Activated B cell treated with CpG ODN at 0.5 μM for 24 hours (primary cell): ENCODE measurements at places on chromosomes 2 and 18.

DNA sequence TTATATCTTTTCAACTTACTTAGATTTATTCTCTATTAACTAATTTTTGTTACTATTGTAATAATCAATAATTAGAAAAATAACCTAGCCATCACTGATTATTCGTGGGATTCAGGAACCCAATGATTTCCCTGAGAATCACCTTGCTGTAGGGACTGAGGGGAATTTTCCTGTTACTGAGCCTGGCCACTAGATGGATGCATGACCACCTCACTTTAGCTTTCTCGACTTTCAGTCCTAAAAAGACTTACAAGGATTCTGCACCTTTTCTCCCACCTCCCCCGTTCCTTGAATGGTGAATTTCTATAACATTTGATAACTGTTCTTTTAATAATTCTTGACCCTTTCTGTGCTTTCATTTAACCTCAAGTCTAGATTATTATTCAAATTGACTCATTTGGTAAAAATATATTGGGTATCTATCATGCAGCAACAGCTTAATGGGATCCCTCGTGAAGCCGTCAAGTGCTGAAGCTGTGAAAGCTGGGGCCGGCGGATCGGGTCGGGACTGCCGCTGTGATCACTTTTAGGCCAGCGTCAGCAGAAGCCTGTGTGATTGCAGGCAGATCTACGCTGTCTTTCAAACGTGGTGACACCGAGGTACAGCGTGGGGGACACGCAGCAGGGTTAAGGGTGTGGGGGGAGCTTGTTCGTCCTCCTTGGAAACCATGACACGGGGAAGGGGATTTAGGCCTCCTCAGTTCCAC, 38.8 kb upstream of the TMEM18 start:
- DNase-seq: no peak

DNA sequence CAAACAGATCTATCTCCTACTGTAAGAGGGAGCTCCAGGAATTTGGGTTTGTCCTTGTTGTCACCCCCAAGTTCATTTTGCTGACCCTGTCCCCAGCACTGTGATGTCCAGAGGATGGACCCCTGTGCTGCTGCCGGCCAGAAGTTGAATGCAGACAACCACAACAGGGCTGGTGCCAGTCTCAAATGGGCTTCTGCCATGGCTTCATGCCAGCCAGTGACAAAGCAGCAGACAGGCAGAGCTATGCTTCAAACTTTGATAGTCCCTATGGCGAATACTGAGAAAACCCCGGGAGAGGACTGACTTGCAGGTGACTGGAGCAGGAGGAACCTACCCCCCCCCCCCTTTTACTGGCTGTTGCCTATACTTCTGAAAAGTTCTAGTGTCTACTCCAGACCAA, 3.2 kb downstream of the SMAD7 start:
- no peak for DNase-seq

DNA sequence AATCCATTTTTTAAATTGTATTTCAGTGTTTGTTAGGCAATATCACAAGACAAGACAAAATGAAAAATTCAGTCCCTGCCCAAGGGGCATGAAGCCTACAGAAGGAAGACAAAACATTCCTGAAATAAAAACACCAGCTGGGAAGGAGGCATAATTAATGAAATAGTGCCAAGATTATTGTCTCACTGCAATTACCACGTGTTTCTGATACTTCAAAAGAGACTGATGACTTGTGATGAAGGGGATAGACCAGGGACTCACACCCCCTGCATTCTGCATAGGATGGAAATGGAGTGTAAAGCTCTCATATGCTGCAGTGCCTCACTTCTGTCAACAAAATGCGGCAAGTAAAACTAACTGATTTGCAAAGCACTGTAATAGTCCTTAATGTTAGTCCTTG, 178.1 kb downstream of the BARD1 start:
- no peak for DNase-seq

DNA sequence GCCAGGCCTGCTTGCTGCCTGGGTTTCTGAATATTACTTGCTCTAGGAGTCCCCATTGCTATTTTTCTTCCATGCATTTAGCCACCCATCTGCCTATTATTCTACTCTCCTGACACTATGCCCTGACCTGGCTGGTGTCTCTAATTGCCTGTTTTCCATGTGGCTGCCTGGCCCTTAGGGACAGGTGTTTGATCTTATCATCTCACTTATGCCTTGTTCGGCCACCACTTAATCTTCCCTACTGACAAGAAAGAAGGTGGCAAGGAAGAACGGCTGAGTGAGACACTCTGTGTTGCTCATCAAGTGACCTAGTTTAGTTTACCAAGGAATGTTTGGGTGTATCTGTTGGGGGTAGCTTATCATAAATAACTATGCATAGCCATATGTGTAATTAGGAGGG, 50.4 kb upstream of the RAPH1 start:
- no peak for DNase-seq

- DNase-seq: no peak
Observed at GRCh38 chr2:86413296-86414094, 27.7 kb upstream of the KDM3A start.

DNA sequence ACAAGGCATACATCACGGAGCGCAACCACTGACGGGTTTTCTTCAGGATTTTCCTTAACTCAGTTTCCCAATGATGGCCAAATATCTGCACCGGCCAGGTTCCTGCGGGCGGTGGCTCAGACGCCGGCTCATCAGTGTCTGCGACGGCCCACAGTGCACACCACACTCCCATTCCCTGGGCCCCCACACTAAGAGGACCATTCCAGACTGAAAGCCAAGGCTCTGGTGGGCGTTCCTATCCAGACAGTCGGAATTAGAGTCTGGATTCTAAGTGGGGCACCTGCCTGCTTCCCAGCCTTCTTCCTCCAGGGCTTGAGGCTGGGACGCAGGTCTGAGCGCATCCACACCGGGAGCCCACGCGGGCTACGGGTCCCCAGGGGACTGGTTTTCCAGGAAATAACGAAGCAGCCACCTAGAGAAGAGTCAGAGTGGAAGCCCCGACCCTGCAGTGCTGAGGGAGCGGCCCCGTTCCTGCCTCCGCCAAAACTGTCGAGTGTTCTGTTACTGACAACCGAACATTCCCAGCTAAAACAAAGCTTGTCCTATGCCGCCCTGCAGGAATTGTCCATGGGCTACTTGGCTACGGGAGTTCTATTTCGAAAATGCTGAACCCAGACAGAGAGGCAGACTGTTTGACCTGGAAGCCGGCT, 75.3 kb downstream of the TMEM18 start:
- no peak for DNase-seq

GRCh38 chr2:5359397-5359796, 332.8 kb upstream of the SOX11 start:
- no peak for DNase-seq

DNA sequence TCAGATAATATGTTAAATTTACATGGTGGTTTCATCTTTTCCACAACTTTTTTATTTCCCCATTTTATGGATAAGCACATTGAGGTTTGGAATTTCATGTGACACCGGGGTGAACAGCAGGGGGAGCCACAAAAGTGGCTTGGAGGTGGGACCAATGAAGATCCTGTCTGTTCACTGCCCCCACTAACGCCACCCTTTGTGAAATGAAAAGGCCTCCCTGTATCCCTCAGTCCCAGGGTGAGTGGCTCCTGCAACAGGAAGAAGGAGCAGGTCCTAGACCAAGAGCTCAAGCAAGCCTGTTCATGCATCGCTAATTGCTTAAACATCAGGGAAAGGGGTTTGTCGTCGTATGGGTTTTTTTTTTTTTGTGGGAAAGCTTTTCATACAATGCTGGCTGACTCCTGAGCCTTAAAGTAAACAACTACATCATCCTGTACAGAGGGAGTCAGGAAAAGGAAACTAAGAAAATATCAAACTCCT, 267.8 kb upstream of the EPAS1 start:
- DNase-seq: no peak

DNA sequence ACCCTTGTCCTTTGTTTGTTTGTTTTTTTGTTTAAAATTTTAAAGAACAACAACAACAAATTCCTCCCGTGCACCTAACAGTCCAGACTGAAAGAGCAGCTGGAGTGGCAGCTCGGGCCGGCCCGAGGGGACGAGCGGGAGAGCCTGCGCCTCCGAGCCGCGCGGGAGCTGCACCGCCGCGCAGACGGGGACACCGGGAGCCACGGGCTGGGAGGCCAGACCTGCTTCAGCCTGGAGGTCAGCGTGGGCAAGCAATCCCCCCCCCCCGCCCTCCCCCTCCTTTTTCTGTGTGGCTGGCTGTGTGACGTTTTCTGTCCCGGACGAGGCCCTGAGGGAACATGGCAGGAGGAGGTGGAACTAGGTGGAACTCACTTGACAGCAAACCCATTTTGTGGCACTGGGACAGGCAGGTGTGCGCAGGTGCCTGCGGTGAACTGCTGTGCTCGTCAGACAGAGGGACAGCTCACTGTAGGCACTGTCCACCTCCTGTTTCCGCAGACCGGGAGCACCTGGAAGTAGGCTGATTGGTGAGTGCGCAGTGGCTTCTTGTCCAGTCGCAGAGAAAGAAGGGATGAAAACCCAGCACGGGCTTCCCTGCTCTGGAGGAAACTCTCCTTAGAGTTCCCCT, 80.6 kb downstream of the MTCL1 start:
- DNase-seq: no peak

- DNase-seq: no peak
Observed at GRCh38 chr2:73069855-73070642, 1.5 kb downstream of the SFXN5 start.

- no peak for DNase-seq
Observed at GRCh38 chr2:205198140-205198525, 484.2 kb upstream of the NRP2 start.
